ENCODE measurements at places on chromosomes 11 and 22.

- DNase-seq, result no peak
These were observed 599.2 kb upstream of the LUZP2 start for GRCh38 chr11:23897453-23898286.

DNA sequence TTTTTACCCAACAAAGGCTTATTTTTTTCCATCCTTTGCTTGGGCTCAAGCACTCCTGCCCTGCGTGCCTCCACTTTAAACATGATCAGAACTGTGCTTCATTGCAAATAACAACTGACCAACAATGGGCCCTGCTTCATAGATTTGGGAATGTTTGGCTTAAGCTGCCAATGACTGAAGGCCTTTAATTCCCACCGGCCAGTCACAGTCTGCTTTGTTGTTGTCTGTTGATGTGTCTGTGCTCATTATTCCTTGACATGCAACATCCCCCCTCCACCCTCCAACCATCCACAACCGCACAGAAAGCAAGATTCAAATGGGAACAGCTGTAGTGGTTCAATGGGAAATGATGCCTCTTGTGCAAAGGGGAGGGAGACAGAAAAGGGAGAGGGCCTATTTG, 23.0 kb downstream of the PAX6 start:
- DNase-seq, result no peak

DNA sequence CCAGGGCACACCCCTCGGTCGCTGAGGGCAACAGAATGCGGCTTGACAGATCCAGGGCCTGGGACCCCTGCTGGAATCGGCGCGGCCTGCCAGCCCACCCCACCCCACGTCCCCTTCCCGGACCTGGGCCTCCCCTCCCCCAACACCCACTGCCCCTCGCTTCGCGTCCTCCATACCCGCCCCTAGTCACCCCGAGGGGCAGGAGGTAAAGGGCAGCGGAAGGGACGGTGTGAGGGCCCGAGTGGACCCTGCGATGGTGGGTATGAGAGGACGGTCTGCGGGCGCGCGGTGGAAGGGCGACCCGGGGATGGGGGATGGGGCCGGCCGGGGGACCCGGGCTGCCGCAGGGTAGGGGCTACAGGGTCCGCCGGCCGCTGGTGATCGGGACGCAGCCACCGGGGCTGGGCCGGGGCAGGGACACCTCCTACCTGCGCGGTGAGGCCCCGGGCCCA, 311 bp downstream of the APBB1 start:
- no peak for DNase-seq

- DNase-seq, result no peak
These were observed 35.8 kb downstream of the TOM1 start for GRCh38 chr22:35335468-35335867.

DNA sequence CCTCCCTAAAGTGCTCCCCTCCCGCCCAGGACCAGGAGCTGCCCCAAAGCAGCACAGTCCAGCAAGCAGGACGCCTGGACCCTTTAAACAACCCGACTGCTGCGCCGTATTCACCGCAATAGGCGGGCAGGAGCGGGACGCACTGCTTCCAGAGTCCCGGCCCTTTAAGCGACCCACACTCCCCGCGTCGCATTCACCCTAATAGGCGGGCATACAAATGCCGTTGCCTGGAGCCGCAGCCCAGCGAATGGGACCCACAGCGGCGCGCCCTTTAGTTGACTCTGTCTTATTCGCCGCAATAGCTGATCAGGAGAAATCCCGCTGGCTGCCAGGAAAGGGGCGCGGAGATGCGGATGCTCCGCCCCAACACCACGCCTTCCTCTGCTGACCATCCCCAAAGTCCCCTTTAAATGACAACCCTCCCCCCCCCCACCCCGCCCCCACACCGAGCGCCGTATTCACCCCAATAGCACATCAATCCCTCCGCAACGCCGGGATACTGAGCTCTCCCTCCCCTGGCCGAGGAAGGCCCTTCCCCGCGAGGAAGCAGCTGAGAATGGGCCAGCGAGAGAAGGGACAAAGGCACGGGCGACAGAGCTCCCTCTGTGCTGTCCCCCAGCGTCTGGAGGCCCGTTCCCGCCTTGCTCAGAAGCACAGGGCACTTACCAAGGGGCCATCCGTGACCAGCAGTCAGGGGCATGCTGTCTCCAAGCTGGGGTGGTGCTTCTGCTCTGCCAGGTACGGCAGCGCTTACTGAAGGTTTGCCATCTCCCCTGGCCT, 4.7 kb downstream of the OSBPL5 start:
- no peak for DNase-seq

DNA sequence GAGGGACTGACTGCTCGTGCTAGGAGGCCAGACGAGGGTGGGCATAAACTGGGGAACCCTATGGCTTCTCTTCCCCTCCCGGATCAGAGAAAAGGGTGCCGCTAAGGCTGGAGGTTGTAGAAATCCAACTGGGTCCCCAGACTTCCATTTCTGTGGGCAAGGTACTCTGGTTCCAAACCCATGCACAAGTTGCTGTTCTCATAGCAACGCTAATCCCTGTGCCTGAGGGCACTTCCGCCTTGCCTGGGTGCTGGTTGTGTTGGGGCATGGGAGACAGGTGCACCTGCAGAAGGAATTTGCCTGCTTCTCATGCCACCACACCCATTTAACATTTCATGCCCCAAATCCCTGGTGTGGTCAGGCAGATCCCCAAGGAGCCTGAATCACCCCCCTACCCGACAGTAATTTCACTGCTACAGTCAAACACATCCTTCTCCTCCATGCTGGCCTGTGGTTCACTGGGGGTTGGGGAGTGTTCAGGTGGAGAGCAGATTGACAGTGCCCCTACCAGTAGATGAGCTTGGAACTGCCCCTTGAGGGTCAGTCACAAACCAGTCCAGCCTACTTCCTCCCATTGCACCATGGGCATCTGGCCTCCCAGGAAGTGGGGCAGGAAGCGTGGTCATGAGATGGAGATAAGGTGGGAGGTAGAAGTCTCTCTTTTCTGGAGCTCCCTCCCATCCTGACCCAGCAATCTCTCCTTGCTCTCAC, 1.2 kb downstream of the C2CD2L start:
- no peak for DNase-seq

DNA sequence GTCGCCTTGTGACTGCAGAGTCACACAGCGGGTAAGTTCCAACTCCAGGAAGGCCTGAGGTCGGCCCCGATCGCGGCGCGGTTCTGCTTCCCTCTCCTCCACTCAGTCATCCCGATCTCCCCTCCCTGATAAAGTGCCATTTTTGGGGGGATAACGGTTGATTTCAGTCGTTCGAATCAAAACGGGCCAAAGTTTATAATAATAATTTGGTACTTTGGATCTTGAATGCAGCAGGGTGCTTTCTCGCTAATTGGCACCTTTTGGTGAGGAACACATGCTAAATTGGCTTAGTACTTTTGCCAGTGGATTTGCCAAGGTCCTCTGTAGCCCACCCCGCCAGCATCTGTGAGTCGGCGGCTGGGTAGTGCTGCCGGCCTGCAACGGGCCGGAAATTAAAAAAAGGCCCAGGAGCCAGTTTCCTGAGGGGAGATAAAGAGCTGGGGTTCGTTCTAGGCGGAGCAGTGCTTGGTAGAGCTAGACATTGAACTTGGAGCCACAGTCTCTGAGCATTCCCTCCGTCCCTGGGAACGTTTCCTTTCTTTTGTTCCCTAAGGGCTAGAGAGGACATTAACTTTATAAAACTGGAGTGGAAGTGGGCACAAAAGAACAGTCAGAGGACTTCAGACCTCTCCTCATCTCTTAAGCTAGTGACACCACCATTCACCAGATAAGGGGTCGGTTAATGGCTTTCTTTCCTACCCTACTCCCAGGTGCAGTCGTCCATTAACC, 997 bp downstream of the UBE2L3 start:
- DNase-seq, result no peak

DNA sequence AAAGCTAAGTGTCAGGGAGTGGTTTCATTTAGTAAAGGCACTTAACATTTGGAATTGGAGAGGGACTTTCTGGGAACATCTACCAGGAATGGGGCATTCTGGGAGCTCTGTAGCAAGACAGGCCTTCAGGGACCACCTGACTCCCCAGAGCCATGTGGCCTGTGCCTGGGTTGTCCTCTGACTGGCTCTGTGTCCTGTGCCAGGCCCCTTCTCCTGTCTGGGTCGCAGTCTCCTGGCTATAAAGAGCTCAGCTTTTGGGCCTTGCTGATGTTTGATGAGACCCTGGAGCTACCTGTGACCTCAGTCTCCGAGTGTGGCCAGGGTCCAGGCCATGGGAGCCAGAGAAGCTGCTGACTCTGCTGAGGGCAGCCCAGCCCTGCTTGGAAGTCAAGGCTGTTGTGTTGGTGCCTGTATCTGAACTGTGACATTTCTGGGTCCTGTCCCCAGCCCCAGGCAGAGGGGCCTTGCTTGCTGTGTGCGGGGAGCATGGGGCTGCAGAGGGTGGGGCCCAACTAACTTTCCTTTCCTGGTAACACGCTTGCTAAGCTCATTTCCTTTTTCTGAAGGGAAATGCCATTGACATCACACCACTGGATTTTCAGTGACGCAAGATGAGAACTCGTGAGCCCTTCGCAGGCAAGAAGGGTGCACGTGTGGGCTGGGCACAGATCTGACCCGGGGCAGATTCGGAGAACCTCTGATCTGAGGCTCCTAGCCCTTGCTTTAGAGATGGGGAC, 41.3 kb downstream of the LRRC32 start:
- DNase-seq, result no peak

- no peak for DNase-seq
These were observed 294.2 kb downstream of the NELL1 start for GRCh38 chr11:20963596-20963995.

DNA sequence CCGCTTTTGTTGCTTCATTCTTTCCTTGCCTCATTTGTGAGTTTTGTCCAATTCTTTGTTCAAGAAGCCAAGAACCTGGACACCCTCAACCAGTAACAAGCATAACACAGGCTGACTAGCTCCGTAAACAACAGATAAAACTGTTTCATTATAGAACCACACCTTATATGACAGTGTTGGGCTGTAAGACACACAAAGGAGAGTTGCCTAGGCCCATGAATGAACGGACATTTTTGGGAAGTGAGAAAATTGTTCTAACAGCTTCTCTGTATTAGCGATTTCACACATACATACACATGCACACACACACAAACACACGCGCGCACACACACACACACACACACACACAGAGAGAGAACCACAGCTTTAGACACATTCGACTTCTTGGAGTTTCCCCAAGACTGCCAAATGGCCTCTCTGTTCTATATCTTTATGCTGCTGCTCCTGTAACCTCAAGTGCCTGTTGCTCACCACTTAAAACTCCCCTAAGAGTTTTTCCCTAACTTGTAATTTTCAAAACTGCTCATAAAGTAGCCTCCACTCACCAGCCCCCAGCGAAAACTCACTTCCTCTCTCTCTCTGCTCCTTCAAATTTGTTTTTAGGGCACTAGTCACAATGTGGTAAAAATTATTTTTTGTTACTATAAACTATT, 35.9 kb downstream of the CTSC start:
- no peak for DNase-seq

DNA sequence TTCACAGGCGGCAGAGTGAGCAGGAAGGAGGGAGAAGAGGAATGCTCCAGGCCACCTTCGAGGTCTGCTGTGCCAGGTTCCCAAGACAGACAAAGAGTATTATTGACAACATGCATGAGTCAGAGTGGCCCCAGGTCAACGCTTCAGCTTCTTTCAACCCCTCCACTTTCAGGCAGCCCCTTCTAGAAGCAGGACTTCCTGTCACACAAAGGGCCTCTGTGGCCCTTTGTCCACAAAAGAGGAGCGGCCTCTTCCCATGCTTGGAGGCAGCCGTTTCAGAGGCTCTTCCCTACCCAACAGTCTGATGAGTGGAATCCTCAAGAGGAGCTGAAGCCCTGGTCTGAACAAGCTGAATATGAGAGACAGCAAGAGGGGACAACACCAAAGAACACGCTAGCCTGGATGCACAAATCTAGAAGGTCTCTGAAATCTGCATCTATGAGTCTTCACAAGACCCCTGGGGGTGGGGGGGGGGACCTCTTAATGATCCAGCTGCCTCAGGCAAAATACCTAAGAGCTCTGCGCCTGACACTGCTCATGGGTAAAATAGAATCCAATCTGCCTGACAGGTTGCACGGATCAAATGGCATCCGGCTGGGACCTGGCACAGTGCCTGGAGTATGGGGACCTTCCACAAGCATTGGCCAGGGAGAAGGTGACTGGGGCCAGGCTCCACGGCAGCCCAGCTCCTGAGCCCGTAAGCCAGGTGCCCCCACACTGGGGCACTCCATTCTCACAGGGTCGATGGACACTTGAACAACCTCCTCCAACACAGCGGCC, 67.5 kb downstream of the PACSIN2 start:
- no peak for DNase-seq

DNA sequence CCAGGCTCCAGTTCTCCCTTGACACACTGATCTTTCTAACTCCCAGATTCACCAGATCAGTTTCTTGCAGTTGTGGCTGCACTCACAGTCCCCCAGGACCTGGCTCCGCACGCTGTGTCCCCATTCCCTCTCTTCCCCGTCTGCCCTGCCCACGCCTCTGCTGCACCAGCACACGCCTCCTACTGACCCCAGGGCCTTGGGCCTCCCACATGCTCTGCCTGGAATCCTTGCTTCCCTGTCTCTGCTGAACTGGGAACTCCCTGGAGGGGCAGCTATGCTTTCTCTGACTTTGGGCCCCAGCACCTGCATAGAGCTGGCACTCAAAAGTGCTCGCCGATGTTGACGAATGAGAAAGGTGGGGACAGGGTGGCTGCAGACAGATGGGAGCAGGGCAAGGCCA, 68.9 kb downstream of the MYO7A start:
- DNase-seq, result no peak

DNA sequence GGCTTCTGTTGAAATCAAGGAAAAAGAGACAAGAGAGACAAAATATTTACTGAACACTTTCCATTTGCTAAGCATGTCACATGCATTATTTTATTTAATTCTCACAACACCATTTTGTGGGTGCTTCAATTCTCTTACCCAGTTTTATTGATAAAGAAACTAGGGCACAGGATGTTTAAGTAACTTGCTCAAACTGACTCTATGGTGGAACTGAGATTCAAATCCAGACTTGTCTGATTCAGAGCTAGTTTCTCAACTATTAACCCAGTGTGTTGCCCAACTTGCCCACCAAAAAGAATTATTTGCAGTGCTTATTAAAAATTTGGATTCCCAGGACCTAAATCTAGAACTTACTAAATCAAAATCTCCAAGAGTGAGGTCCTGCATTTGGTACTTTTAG, 21.5 kb upstream of the MSANTD4 start:
- no peak for DNase-seq

- no peak for DNase-seq
These were observed 68.0 kb upstream of the PRDM11 start for GRCh38 chr11:45078236-45079074.

- DNase-seq, result peak; percentile 59
These were observed 12.6 kb upstream of the COX8A start for GRCh38 chr11:63961608-63962412.
